Stimulated activated naive B cell treated with anti-CD40 and anti-IgM and Interleukin-4, amounts not matched to agents 10 μg/mL and 1 μg/mL and 100 μg/mL, for 72 hours (primary cell): ENCODE measurements at places on chromosomes 6 and 20.
A peak's percentile ranks its signal among the peaks of the same experiment; 100 is the strongest.

DNA sequence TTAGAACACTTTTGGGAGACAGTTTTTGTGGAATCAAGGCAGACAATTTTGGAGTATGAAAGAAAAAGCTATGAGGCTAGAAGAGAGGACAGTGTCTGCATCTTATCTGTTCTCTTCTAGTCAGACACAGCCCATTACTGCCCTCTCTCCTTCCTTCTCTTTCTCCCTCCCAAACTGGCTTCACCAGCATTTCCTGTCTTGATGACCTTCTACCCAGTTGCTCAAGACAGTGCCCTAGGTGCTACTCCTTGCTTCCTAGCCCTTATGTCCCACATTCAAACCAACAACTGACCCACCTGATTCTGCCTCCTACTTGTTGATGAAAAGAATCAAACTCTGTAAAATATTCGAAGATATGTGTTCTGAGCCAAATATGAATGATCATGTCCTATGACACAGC lies 116.4 kb upstream of the RIPOR2 start:
- H3K27ac ChIP-seq = peak overlapping the region; percentile 91
- no peaks in the 10 kb centered on the region for H3K27me3 ChIP-seq
- H3K4me3 ChIP-seq = peak overlapping the region; percentile 39

DNA sequence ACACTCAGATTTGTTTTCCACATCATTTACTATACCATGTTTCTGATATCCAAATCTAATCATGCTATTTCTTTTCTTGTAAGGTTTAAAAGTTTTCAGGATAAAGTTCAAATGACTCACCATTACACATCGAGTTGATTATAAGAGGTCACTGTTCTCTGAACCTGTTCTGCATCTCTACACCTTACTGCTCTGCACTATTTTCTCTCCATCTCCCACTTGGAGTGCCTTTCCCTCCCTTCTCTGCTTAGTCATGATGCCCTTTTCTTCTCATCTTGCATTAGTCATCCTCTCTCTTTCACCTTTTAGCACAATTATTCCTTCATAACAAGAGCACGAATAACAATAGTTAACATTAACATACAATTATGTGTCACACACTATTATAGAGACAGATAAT lies 37.5 kb upstream of the FUT9 start:
- DNase-seq = no peak
- no peaks in the 10 kb centered on the region for H3K27me3 ChIP-seq
- no peaks in the 10 kb centered on the region for H3K36me3 ChIP-seq
- no peaks in the 10 kb centered on the region for H3K4me1 ChIP-seq

- peak overlapping the region; percentile 59 for H3K27ac ChIP-seq
- no peaks in the 10 kb centered on the region for H3K27me3 ChIP-seq
- peaks cover 80% of the 10 kb centered on the region for H3K4me1 ChIP-seq
- no peak for DNase-seq
Measured at GRCh38 chr6:132484680-132485018, 28.3 kb downstream of the STX7 start.

- no peak overlapping the region for H3K27ac ChIP-seq
- H3K4me1 ChIP-seq = no peaks in the 10 kb centered on the region
- no peak overlapping the region for H3K4me3 ChIP-seq
- DNase-seq = no peak
- H3K27me3 ChIP-seq = no peaks in the 10 kb centered on the region
Measured at GRCh38 chr20:8853805-8854338, 215.0 kb upstream of the PLCB4 start.

DNA sequence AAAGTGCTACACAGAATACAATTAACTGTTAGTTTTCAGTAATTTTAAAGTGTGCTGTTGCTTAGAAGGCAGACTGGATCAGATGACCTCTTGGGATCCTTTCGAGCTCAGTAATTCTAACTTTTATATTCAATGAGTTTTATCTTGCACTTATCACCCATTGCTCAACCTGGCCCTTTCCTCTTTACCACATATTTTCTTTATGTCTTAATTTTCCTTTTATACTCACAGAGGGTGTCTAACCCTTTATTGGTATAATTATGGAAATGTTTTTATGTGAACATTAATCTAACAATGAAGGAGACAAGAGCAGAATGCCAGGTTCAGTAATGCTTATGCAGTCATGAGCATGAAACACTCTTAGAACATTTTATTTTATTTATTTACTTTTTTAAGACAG lies 39.7 kb upstream of the CARMIL1 start:
- no peaks in the 10 kb centered on the region for H3K36me3 ChIP-seq
- H3K27ac ChIP-seq = no peak overlapping the region
- H3K27me3 ChIP-seq = no peaks in the 10 kb centered on the region
- no peak for DNase-seq

DNA sequence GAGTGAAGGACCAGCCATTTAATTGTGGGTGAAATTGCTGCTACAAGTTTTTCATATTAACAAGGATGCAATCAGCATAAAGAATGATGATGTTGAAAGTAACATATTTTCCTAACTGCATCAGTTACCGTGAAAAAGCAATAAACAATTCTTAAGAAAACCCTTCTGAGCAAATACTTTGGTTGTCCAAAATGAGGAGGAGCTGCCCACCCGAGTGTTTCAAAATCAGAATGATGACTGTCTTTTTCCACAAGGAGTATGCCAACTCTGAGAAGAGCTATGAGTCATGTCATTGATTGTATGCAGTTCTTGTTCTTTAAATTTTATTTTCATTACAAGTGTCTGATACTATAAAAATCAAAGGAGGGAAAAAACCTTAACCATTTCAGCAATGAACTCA lies 470.5 kb downstream of the COL12A1 start:
- no peaks in the 10 kb centered on the region for H3K4me1 ChIP-seq
- DNase-seq = no peak
- H3K36me3 ChIP-seq = no peaks in the 10 kb centered on the region

DNA sequence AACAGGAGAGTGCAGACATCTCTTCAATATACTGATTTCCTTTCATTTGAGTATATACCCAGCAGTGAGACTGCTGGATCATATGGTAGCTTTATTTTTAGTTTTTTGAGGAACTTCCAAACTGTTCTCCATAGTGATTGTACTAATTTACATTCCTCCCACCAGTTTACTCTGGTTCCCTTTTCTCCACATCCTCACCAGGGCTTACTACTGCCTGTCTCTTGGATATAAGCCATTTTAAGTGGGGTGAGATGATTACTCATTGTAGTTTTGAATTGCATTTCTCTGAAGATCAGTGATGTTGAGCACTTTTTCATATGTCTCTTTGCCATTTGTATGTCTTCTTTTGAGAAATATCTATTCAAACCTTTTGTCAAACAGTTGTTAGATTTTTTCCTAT lies 64.9 kb upstream of the HMGCLL1 start:
- H3K27ac ChIP-seq = no peak overlapping the region
- no peak overlapping the region for H3K4me3 ChIP-seq
- no peaks in the 10 kb centered on the region for H3K36me3 ChIP-seq
- H3K4me1 ChIP-seq = no peaks in the 10 kb centered on the region
- no peak for DNase-seq

GRCh38 chr20:19473922-19474286 lies 261.5 kb downstream of the SLC24A3 start:
- no peaks in the 10 kb centered on the region for H3K4me1 ChIP-seq
- no peak overlapping the region for H3K4me3 ChIP-seq
- H3K27ac ChIP-seq = no peak overlapping the region
- H3K27me3 ChIP-seq = peaks cover 10% of the 10 kb centered on the region

DNA sequence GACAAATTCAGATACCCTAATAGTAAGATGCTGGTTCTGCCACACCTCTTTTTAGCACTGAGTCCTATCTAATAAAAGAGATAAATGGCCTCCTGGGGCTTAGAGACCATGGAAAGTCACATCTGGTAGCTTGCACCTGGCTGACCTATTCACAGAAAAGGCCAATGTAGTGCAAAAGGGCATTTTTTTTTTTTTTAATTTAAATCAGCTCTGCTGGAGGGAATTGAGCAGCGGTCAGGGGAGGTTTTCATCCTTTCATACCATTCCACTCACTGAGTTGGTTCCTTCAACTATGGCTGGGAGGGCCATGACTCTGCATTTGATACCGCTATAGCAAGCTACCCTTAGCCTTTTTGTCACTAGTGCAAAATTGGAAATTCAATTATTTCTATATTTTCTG lies 20.1 kb upstream of the HS3ST5 start:
- H3K27ac ChIP-seq = no peak overlapping the region
- no peak overlapping the region for H3K4me3 ChIP-seq
- no peaks in the 10 kb centered on the region for H3K36me3 ChIP-seq
- no peaks in the 10 kb centered on the region for H3K4me1 ChIP-seq
- no peaks in the 10 kb centered on the region for H3K27me3 ChIP-seq
- DNase-seq = no peak

DNA sequence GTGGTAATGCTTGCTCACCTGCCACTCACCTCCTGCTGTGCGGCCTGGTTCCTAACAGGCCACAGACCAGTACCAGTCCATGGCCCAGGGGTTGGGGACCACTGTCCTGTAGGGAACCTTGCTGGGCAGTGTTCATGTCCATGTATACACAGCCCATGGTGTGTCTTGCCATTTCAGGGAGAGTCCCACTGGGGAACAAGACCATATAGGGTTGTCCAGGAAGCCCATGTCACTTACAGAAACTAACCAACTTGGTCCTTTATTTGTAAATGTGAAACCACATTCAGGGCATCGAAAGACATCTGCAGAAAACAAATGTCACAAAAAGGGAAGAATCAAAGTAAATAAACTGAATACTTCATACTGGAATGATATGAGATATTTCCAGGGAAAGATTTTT lies 179.1 kb downstream of the NFATC2 start:
- H3K36me3 ChIP-seq = peaks cover 11% of the 10 kb centered on the region
- no peak for DNase-seq
- no peaks in the 10 kb centered on the region for H3K4me1 ChIP-seq
- no peak overlapping the region for H3K27ac ChIP-seq
- H3K4me3 ChIP-seq = no peak overlapping the region
